ENCODE measurements at places on chromosomes 5 and 9. TPM values are rescaled to one million over a fixed set of nuclear protein-coding genes. Genes with fewer than 3 reads are reported as not detected.

DNA sequence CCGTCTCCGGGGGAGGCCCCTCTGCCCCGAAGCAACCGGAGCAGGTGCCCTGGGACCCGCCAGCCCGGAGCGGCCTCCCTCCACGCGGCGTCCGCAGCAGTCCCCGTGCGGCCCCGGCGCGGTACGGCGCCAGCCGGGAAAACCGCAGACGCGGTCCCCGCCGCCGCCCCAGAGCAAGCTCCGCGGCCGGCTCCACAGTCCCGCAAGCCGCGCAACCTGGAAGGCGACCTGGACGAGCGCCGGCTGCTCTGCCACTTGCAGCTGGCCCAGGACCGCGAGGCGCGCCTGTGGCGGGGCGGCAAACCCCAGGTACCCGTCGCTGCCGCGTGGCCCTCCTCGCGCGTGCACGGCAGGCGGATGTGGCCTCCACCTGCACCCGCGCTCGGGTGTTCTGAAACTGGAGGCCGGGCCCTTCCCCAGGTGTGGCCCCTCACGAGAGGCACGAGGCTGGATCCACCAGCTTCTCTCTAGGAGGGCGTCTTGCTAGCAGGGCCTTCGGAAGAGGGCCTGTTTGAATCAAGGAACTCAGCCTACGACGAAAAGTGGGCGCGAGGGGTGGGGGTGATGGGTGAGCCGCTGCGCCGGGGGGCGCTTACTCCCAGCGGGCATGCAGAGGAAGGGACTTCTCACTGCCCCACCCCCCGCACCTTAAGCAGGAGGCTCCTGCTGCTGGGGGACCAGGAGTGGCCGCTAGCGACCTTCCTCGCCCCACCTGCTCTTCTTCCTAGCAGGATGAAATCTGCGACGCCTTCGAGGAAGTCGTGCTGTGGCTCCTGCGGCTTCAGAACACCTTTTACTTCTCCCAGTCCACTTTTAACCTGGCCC, 602 bp downstream of the CCNI2 start:
- no peaks in the 10 kb centered on the region for H3K36me3 ChIP-seq
- peak overlapping the region; percentile 65 for H3K27ac ChIP-seq
- H3K4me1 ChIP-seq, result peaks cover 4% of the 10 kb centered on the region
- peak overlapping the region; percentile 40 for H3K4me3 ChIP-seq

DNA sequence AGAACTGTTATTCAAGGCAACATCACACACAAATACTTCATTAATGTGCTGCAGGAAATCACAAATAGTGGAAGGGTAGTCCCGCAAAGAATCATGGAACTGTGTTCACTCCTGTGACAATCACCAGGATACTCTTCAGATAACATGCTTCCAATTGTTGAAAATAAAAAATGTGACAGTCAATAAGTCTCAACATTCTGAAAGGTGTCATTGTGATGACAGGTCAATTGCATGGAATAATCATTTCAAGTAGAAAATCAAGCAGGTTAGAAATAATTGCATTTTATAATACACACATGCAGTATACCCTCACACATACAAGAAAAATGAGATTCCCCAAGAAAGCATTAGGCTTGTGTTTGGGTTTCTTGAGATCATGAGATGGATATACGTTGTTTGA, 46.4 kb upstream of the ISL1 start:
- H3K27ac ChIP-seq, result no peak overlapping the region
- H3K27me3 ChIP-seq, result no peaks in the 10 kb centered on the region
- no peaks in the 10 kb centered on the region for H3K4me1 ChIP-seq
- no peaks in the 10 kb centered on the region for H3K36me3 ChIP-seq
- DNase-seq, result no peak
- no peak overlapping the region for H3K4me3 ChIP-seq

DNA sequence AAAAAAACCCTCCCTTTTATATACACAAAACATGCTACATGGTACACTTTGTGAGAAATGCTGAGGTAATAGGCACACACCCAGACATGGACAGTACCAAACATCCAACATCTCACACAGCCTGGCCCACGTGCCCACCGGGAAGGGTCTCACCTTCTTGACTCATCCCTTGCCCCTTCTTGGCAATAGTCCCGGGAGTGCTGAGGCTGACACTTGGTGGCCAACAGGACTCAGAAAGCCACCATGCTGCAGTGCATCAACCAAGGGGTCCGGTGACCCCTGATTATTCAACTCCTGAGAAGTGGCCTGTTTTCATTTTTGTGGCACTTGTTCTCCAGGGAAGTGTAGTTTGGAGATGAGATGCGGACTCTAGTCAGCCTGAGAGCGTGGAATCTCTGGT, 35.0 kb downstream of the ANGPTL2 start:
- DNase-seq, result no peak
- no peaks in the 10 kb centered on the region for H3K27me3 ChIP-seq
- no peaks in the 10 kb centered on the region for H3K36me3 ChIP-seq
- H3K4me3 ChIP-seq, result no peak overlapping the region
- no peaks in the 10 kb centered on the region for H3K4me1 ChIP-seq
- no peak overlapping the region for H3K27ac ChIP-seq

DNA sequence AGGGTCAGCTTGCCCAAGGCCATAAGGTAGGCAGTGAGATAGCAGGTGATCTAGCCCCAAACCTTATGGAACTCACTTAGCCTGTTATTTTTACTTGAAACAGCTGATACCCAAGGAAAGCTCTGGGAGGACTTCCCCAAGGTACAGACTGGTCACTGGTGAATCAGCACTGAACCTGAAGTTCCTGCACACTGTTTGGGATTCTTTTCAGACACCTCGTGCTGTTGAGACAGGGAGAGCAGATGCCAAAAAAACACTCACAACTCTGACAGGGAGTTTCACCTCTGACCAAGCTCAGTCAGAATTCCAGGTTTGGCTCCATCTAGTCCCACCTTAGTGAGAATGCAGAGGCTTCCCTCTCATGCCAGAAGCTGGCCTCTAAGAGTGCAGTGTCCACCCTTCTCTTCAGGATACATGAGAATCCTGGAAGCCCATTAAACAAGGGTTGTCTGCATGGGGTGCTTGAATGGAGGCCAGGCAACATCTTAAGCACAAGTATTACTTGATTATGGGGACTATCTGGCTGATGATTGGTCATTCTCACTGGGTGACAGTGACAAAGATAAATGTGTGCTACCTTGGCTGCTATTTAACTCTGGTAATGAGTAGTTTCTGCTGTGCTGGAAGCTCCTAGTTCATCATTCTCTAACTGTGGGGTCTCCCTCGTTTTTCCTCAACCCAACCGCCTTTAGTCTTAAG, 122.8 kb upstream of the SLIT3 start:
- no peak overlapping the region for H3K4me3 ChIP-seq
- H3K27ac ChIP-seq, result no peak overlapping the region

DNA sequence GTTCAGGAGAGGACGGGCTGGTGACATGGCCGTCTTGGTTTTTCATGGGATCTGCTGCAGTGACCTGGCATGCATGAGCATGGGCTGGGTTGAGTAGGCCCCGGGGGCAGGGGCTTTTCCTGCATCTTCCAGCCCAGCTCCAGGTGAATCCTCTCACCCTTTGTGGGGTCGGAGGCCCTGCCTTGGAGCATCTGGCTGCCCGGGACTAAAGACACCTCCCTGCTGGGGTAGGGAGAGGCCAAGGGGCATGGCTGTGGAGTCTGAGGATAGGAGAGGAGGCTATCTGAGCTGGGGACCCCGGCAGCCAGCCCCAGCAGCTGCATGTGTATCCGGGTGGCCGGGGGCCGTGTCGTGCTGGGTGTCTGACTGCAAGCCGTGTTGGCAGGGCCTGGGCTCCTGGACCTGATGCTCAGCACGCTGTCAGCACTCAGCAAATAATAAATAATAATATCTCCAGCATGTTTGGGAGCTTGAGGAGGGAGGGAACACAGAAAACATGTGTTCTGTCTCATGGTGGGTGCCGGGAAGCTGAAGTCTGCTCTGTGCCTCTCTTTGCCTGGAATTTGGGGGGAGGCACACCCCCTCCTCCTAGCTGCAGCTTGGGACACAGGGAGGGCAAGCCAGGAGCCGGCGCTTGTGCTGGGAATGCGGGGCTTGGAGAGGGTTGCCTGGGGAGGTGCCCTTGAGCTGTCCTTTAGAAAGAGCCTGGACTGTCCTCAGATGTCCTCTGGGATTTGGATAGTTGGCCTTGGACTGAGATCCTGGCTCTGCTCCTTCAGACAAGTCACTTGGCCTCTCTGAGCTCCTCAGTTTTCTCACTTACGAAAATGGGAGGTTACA, 28.4 kb upstream of the PITX1 start:
- DNase-seq, result no peak
- H3K4me1 ChIP-seq, result no peaks in the 10 kb centered on the region

- no peaks in the 10 kb centered on the region for H3K36me3 ChIP-seq
- no peaks in the 10 kb centered on the region for H3K27me3 ChIP-seq
- peaks cover 3% of the 10 kb centered on the region for H3K4me1 ChIP-seq
- no peak overlapping the region for H3K27ac ChIP-seq
- no peak for DNase-seq
These were observed 7.1 kb downstream of the TLE4 start for GRCh38 chr9:79578891-79579290.

DNA sequence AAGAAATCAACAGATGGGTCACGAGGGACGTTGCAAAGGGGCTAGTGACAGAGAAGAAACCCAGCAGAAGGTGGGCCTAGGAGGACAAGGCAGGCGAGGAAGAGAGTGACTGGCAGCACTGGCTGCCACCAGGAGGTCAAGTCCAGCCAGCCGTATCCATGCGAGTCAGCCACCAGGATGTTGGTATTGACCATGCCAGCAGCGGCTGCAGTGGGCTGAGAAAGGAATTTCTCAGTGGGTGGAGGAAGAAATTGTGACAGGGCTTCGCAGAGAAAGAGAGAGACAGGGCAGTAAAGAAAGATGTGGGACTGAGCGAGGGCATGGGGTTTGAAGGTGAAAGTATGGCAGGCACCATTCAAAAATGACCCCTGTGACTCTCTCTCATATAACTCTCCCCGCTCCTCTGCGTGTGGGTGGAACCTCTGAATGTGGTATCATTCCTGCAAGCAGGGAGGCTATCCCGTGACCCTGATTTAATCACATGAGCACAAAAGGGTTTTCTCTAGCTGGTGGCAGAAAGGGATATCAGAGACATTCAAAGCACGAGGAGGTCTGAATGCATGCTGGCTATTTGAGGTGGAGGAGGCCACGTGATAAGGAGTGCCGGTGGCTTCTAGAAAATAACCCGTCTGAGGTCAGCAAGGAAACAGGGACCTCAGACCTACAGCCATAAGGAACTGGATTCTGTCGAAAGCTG, 45.4 kb upstream of the FBXW11 start:
- no peaks in the 10 kb centered on the region for H3K36me3 ChIP-seq
- DNase-seq, result no peak
- H3K4me1 ChIP-seq, result no peaks in the 10 kb centered on the region

DNA sequence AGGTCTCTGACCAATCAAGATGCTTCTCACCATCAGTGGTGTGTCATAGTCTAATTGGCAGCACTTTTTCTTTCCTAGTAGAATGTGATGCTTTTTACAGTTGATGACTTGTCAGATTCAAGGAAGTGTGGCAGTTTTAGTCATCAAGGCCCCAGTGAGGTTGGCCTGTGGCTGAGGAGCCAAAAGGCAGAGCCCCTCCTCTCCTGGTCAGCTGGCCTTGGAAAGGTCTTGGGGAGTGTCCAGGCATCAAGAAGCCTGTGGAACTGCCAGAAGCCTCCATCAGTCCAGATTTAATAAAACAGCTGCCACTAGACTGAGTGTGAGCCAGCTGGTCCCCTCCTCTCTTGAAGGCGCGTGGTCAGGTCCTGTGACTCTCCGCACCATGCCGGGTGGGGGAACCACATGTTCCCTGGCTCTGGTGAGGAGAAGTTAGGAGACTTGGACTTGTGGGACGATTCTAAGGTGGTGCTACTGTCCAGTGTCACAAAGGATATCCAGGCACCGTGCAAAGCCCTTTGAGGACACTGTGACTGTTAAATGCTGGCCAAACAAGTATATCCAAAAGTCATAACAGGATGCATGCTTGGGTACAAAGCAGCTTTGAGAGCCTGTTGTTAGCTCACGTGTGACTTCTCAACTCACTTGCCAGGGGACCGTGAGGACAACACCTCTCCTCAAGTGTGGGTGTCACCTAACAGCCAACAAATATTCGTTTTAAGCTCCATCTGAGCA, 6.1 kb upstream of the ANGPTL2 start:
- H3K4me3 ChIP-seq, result no peak overlapping the region
- H3K36me3 ChIP-seq, result no peaks in the 10 kb centered on the region
- H3K27ac ChIP-seq, result peak overlapping the region; percentile 27
- no peaks in the 10 kb centered on the region for H3K27me3 ChIP-seq
- DNase-seq, result no peak

The MORN5 gene
- not detected for total RNA-seq

All from transverse colon (tissue), 4 donors.